ENCODE measurements at places on chromosomes 3 and 15. TPM values are rescaled to one million over a fixed set of nuclear protein-coding genes. Genes with fewer than 3 reads are reported as not detected.

GRCh38 chr3:22947851-22948250 is 255.3 kb upstream of the UBE2E2 start:
- DNase-seq: no peak

DNA sequence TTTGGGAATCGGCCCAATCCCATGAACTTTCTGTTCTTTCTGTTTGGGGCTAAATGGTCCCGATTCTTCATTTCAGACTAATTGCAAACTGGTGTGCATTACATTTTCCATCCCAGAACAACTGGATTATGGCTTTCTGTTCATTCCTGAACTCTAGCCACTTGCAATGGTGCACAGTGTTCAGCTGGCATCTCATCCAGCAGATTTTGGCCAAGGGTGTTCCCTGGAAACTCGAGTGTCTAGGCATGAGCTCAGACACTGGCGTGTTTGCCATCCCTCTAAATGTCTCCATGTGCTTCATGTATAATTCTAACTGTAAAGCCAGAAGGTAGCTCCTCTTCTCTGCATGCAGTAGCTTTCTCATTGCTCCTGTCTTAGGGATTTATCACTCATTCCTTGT is 97.1 kb upstream of the MYZAP start:
- DNase-seq: no peak

DNA sequence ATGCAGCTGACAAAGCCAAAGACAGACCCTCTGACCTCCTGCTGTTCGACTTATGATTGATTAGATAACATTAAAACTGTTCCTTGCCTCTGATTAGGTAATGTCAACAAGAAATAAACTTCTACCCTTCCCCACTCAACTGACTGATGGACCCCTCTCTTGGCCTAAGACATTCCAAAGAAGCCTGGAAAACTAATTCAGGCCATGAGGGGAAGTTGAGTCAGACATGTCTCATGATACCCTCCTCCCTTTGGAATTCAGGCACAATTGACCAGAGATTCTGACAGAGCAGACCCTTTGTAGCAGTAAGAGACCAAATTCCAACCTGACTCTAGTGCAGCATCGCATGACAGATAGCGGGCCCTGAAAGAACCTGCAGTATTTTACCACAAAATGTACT is 354.5 kb downstream of the OCA2 start:
- DNase-seq: no peak

DNA sequence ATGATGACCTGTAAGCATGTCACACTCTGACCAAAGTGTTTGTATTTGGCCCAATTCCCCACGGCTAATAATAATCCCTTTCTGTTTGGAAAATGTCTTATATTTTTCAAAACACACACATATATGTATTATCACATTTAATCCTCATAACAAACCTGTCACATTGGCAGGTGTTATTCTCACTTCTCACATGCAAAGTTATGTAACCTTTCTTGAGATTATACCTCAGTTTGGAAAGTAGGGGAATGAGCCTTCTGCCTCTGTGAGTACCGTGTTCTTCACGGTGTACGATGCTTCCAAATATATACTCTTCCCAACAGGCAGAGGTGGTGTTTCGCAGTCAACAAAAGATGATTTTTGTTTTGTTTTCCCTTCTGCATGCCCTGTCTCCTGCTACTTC is 205.6 kb downstream of the TP63 start:
- no peak for DNase-seq

DNA sequence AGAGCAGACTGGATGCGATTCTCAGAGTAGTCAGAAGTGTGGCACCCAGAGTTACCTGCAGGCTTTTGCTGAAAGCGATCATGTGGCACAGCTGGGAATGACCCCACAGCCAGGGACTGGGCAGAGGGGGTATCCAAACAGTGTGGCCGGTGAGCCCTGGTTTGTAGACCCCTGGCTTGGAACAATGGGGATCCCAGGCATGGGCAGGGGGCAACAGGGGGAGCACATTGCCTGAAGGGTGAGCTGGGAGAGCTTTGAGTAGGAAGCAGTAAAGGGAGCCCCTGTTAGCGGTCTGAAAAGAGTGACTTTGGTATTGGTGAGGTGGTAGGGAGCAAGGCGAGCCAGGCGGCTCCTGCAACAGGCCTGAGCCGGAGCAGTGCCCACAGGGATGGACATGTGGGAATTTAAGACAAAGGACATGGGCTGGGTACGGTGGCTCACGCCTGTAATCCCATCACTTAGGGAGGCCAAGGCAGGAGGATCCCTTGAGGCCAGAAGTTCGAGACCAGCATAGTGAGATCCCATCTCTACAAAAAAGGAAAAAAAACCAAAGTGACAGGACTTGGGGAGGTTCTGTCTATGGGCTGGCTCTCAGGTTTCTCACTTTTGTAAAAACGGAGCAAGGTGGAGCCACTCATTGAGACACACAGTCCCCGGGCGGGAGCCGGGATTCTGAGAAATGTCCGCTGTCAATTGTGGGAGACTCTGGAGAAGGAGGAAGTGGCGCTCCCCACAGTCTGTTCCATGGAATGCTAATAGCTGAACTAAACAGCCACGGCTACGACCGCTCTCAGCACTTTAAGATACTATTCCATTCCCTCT is 223.8 kb upstream of the LYSMD4 start:
- DNase-seq: no peak

SH3GL3 gene
- 84.8 TPM for polyA plus RNA-seq

SERPINI2 gene
- 5.2 TPM for polyA plus RNA-seq

All from spinal cord (tissue), 10 donors.